Activated T-helper 17 cell treated with anti-CD3 and anti-CD28 coated beads, Interleukin-2, amount 50 U/mL, for 72 hours (primary cell): ENCODE measurements at places on chromosomes 2 and 18. TPM values are rescaled to one million over a fixed set of nuclear protein-coding genes. Genes with fewer than 3 reads are reported as not detected.

Gene PECR
- 27.7 TPM for total RNA-seq

Gene RAB27B
- total RNA-seq, result 0.28 TPM

Gene CD302
- total RNA-seq, result 0.67 TPM

DNA sequence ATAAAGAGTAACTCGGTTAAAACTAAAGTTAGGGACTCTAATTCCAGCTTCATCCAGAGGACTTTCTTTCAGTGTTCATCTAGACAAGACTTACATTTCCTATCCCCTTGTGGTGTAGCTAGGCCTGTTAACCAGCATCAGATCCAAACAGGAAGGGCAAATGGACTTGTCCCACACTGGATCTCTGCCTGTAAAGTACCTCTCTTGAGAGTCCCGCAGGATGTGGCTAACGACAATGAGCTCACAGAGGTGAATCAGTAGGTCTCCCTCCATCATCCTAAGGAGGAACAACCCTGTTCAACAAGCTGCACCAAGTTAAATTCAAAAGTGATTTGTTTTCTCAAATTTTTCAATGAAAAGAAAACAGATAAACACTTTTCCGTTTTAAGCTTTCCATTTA, 412.3 kb upstream of the RGPD4 start:
- ATAC-seq, result no peak
